ENCODE measurements at places on chromosomes 4 and X.

DNA sequence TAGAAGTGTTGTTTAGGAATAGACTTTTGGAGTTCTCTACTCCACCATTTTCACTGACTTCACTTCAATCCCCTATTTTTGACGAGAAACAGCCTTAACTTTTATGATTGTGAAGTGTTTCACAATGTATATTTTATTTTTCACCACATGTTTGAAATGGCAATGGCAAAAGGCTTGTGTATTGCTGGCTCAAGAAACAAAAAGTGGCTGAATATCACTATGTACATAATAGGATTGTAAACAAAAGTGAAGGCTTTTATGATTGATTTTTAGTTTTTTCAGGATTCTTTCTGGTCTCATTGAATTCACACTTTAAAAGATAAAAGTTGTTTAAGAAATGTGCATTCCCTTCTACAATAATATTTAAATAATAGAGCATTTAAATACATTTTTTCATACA is 18.2 kb downstream of the MAGEB5 start:
- no peak for DNase-seq

DNA sequence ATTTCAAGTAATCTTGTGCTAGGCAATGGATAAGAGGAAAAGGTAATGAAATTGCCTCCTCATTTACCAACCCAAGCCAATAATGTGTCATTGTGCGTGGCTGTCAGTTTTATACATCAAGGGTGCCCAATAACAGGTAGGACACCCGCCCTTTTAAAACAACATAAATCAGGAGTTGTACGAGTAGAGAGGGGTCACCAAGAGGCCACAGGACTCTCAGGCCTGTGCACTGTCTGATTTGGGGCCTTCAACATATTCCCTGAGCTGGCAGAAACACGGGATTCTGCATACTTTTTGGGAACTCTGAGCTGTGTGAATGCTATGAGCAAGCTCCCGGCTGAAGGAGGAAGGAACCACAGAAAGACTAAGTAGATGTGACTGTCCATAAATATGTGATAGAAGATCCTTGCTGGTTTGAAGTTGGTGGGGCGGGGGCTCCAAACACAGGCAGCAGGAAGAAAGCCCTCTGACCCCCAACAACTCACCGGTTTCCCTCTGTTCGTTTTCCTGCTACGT is 82.7 kb upstream of the MAML3 start:
- no peak for DNase-seq

DNA sequence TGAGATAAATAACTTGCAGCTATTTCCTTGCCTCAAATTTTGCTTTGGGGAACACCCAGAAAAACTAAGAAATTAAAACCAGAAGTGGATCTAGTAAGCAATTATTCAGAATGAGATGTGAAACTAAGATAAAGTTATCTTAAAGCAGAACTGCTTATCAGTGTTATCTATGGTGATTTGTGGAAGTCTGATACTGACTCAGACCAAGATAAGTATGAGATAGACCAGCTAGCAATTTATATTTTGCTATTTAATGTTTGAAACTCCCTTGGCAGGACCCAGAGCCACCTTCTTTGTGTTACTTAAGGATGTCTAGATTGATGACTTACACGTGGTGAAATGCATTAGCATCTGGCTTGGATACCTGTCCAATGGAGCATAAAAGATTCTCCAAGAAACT is 368.1 kb downstream of the EPHA5 start:
- DNase-seq: no peak

DNA sequence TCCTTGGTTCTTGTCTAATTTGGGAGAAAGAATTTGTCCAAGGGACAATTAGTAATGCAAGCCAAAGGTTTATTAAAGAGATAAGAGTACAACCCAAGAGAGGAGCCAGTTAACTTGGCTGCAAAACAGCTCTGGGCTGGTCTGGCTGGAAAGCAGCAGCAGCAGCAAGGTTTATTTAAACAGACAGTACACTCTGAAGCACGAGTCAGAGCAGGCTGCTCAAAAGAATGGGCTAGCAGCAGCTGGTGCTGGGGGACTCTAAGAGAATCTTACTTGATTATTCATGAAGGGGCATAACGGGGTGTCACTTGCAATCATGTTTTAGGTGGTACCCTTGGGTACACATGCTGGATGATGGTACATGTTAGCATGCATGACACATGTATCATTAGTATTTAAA is 17.1 kb upstream of the CT47C1 start:
- no peak for DNase-seq

DNA sequence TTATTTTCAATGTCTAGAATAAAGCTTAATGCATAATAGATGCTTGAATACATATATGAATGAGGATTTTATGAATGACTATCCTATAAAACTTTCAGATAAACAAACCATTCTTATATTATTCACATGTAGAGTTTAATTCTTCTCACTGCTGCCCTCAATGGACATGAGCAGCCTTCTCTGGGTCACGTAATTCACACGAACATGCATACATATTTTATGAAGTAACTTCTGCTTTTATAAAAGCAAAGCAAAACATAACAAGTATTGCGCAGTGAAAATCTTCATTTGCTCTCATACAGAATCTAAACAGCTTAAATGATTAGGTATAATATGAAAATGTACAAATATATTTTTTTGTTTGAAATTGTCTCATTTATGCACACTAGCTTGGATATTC is 116.7 kb downstream of the TMA16 start:
- no peak for DNase-seq

- DNase-seq: no peak
Measured at GRCh38 chrX:107673933-107674479, 45.7 kb downstream of the PRPS1 start.

DNA sequence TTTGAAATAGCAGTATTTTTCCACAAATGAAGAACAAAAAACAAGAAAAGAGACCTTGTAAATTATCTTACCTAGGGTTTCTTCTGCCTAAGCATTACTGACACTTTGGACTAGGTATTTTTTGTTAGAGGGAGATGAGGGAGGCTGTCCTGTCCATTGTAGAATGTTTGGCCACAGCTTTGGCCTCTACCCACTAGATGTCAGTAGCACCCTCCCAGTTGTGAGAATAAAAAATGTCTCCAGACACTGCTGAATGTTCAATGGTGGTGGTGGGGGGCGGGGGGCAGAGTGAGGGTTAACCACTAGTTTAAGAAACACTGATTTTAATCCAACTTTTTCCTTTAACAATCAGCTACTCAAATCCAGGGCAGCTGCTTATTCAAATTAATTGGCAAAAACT is 25.8 kb downstream of the OTUD4 start:
- DNase-seq: no peak

DNA sequence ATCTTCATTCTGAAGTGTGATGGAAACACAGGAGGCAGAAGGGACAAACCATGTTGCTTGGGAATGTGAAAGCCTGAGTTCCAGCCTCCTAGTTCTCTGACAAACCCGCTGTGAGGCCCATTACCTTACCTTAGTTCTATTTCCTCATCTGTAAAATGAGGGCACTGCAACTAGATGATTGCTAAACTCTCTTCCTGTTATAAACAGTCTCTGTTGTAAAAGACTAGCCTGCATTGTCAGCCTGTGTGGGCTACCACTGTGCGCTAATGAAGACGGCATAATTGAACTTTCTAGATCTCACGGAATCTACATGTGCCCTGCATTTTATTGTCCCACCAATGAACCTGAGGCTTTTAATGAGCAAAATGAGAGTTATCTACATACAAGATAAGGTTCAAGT is 147.2 kb downstream of the AFF2 start:
- no peak for DNase-seq

DNA sequence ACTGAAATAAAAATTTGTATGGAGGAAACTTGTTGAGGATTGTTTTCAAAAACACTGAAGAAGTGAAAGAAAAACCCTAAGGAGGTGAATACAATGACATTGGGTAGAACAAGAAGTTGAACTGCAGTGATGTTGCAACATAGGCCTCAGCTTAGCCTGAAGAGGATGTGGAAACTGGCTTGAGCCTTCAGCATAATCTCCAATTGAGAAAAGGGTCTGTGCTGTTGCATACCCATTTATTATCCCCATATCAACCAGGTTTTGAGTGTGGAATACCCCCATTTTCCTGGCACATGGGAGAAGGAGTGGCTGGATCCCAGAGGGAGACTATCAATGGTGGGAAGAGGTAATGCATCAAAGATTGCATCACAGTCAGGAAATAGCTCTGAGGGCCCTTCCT is 695.0 kb upstream of the HS3ST1 start:
- no peak for DNase-seq

- no peak for DNase-seq
Measured at GRCh38 chrX:101191217-101191750, 28.3 kb upstream of the DRP2 start.
